Activated T-cell treated with anti-CD3 and anti-CD28 coated beads, Interleukin-2, amount 50 U/mL, for 48 hours (primary cell): ENCODE measurements at places on chromosomes 6 and 20.

GRCh38 chr20:37880726-37881591, 22.0 kb upstream of the VSTM2L start:
- no peak for DNase-seq

DNA sequence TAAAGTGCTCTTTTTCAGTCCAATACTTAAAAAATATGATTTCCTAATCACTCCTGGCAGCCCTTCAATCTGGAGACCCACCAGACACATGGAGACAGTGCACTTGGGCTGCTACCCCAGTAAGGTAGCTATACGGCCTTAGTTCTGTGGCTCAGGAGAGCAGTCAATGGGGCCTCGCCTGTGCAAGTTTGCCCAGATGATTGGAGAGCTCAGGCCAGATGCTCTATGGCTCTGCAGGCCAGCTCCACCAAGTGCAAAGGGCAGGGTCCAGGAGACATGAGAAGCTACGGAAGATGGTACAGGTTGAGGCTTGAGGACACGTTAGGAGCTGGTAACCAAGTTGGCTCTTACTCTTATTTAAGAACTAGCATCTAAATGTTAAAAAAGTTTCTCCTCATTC, 30.7 kb downstream of the STK38 start:
- DNase-seq = no peak

GRCh38 chr20:40808936-40809335, 119.9 kb upstream of the MAFB start:
- no peak for DNase-seq

GRCh38 chr6:89952105-89952671, 57.9 kb downstream of the GJA10 start:
- DNase-seq = no peak

DNA sequence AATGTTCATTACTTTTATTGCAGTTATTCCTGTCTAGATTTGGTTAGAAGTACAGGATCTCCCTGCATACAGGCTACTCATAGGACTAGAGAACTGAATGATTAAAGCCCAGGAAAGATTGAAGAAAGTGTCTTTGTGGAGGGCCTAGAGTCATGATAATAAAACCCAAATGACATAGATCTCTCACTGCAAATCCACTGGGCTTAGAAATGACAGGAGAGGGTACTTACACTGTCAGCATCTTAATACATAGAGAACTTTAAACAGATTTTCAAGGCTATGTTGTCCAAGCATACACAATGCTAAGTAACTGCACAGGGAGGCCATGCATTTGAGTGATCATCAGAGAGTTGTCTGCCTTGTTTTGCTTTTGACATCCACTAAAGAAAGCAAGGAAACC, 383.8 kb upstream of the MAP3K7 start:
- DNase-seq = no peak

DNA sequence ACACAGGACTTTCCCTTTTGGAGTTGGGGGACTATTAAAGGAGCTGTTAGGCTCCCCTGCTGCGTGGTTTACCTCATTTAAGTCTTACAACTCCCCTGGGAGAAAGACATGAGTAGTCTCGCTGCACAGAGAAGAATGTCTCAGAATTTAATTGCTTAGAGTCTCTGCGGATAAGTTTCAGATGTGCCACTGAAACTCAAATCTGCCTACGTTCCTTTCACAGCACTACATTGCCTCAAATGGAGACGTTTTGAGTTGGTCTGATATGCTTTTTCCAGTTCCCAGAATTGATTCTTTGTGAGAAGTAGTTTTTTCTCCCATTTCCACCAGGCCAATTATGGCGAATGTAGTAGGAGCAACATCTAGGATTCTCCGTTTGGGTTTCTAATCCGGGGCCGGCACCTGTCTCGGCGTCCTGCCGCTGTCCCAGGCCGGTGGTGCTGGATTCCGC, 532 bp upstream of the SLC35F1 start:
- no peak for DNase-seq

GRCh38 chr20:59667981-59668515, 63.7 kb downstream of the PHACTR3 start:
- DNase-seq = no peak

DNA sequence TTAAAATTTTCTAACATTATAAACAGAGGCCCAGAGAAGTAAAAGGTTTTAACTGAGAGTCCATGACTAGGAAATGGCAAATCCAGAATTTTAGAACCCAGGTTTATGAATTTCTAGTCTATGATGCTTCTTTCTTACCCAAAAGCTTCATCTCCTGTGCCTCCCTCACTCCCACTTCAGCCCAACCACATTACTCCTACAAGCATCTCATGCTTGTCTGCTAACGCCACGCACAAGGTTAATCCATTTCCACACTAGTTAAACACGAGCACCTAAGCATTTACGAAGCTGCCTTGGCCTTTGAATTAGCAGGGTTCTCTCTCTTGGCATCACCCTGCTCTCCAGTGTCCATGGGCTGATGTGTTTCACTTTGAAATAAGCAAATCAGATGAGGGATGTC, 32.0 kb downstream of the TNFRSF21 start:
- DNase-seq = no peak

GRCh38 chr6:16204653-16205376, 33.6 kb upstream of the GMPR start:
- DNase-seq = no peak

DNA sequence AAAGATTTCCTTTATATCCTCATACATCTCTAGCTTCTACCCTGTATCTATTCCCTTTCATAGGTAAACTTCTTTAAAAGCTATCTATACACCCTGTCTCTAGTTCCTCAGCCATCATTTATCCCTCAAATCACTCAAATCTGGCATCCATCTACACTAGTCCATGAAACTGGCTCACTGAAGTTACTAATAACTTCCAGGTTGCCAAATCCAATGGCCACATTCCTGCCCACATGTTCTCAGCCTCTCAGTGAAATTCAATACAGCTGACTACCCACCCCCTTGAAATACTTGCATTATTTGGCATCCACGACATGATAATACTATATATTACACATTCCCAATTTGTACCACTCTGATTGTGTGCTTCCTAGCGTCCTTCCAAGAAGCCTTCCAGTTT, 8.7 kb downstream of the REPS1 start:
- no peak for DNase-seq

DNA sequence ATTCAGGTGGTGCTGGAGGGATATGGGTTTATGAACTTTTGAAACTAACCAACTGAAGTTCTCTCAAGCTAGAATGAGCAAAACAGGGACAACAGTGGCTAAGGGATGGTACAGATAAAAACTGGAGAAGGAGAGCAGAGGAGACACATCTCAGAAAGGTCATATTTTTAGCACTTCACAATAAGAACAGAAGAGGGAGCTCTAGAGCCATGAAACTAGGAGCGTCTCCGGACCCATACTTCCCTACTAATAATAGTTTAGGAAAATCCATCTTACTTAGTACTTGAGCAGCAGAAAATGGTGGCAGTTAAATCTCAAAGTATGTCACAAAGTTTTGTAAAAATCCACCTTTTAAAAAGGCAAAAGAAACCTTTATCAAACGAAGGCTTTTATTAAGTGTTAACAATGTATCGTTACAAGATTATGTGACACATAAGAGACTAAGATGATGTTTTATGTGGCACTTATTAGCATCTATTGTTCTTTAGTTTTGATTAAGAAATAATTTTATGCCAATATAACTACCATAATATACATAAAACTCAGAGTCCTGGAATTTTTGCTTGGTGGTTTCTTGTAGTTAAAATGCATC, 278.6 kb downstream of the TBC1D32 start:
- no peak for DNase-seq

GRCh38 chr6:143160015-143160414, 99.3 kb downstream of the AIG1 start:
- DNase-seq = no peak

GRCh38 chr6:137911675-137912191, 44.7 kb downstream of the TNFAIP3 start:
- DNase-seq = no peak

GRCh38 chr6:15894973-15895725, 232.3 kb upstream of the DTNBP1 start:
- DNase-seq = no peak

DNA sequence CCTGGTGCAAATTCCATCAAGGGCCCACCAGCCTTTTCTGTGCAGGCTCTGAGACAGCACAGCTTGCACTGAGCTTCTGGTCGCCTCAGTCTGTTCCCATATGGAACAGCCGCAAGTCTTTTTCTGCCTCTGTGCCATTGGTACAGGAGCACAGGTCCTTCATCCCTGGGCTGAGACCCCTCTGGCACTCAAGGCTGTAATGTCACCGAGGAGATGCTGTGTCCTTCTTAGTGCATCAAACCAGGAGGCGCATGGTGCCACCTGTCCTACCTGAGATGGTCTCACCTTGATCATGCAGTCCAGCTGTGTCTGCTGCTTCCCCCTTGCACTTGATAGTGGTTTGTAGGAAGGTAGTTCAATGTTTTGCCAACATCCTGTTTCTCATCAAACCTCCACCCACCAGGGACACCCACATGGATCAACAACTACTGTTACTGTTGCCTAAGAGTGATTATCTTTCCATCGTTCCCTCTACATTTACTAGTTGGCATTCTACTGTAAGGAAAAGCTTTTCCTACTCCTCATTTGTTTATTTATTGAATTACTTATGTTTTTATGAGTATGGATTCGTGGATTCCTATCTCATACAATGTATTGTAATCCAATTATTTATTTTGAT, 29.0 kb downstream of the FAM50B start:
- no peak for DNase-seq

GRCh38 chr6:135633573-135633972, 136.0 kb upstream of the AHI1 start:
- DNase-seq = no peak
